AG08396 (cell line): ENCODE measurements at places on chromosomes 5 and 9.

GRCh38 chr9:28956116-28956880 is 1383.0 kb upstream of the C9orf72 start:
- no peak for DNase-seq

- DNase-seq, result no peak
These were observed 30.6 kb downstream of the VAV2 start for GRCh38 chr9:133961226-133962165.

DNA sequence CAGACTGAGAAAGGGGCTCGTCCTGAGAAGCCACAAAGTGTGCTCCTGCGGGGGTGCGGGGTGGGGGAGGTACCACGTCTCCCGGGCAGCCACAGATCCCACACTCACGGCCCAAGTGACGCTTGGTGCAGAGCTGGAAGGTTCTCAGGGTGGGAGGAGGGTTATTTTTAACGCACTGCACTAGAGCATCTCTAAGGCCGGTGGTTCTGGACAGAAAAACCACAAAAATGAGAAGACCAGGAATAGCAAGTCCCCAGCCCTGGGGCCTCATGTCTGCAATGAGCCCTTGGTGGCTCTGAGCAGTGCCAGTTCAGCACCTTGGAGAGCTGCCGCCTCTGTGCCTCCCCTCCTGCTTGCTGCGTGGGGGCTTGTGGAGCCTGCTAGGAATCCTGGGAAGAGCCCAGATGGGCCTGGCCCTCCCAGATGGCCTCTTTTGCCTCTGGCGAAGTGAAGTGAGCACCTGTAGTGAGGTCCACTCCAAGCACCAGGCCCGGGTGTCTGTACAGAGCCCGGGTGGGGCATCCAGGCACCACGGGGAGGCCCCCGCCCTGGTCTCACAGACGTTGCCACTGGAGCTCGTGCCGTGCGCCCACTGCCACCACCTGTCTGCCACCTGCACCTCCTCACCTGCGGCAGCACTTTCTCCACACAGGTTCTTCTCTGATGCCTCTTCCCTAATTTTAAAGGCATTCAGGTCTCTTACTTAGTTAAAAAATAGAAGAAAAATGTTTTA is 48.9 kb upstream of the CACNA1B start:
- DNase-seq, result peak; percentile 63

- no peak for DNase-seq
These were observed 752.8 kb upstream of the ADAMTS16 start for GRCh38 chr5:4387290-4387689.

GRCh38 chr9:77418226-77418625 is 229.9 kb downstream of the GNA14 start:
- DNase-seq, result no peak

DNA sequence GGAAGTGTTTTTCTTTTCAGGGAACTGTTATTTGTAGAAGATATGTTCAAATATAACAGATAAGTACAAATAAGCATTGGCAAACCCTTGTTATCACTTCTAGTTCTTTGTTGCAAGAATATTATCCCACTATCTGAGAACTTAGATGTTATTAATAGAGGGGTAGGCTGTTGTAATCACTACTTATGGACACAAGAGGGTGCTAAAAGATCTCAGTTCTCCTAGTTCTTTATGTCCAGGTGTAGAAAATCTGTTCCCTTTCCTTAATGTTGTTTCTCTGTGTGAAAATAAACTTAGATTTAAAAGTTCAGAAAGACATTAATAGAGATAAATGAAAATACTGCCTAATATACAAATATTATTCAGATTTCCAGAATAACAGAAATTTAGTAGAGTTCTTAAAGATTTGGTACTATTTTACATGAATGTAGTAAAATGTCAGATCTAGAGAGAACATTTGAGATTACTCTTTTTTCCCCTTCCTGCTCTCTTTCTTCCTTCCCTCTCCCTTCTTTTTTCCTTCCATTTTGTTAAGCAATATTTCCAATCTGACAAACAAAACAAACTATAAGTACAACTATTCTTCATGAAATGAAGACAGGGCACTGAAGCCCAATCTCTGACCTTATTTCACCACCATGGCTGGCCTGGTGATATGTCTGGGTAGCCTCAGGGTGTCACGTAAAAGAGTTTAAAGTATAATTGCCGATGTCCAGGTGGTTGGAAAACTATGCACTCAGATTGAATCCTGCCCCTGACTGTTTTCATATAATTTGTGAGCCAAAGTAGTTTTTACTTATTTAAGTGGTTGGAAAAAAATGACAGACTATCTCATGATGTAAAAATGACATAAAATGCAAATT is 43.6 kb upstream of the C5orf46 start:
- DNase-seq, result peak; percentile 41

DNA sequence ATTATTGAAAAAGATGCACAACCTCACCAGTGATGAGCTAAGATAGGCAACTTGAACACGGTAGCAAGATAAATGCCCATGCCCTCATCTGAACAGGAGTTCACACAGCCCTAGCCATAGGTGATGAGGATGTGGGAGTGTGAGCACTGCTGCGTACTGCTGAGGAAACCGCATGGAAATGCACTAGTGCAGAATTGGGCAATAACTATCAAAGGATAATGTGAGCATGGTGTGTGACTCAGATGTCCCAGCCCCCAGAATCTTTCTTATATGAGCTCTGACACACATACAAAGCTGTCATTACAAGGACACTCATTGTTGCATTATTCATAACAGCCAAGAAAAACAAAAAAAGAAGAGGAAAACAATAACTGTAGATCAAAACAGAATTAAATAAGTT is 521.2 kb downstream of the IRX1 start:
- DNase-seq, result no peak

DNA sequence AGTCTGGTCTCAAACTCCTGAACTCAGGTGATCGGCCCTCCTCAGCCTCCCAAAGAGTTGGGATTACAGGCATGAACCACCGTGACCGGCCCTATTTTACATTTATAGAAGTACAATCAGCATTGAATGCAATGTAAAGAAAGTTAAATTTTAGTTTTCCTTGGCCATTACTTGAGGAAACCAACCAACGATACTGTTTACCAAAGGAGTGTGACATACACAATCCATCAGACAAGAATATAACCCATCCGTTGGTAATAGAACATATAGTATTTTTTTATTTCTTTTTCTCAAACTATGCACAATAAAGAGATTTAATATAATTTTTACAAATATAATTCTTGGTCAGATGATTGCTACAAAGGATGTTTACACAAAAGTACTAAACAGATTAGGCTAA is 63.1 kb upstream of the MOCS2 start:
- no peak for DNase-seq

- peak; percentile 43 for DNase-seq
These were observed 267.5 kb downstream of the ZSWIM6 start for GRCh38 chr5:61599370-61600122.

DNA sequence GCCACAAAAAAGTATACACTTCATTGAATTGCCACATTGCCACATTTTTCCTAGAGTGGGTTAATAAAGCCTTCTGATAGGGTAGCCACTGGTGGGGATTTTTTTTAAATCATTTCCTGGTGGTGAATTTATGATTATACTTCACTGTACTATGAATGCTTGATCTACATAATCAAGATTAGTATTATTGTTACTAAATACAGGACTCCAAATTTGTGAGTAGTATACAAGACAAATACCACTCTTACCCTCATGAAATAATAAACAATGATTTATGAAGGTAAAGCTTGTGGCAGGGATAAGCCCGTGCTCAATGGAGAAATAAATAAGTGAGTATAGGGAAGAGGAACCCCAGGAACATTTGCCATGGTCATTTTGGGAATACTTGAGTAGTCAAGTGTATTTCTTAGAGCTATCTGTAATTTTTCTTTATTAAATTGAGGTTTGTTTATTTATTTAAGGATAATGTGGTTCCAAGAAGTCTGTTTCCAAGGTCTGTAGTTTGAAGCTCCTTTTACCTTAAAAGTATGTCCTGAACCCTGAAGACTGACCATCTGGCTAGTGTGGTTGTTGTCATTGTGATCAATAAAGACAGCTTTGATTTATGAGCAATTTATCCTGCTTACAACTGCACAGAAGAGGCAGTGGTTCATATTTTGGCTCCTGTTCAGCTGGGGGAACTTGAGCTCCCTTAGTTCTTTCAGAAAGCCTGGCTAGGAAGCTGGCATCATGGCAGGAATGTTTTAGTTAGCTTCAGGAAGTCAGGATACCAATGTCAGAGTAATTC is 118.6 kb downstream of the ZSWIM6 start:
- peak; percentile 9 for DNase-seq

- no peak for DNase-seq
These were observed 1069.9 kb downstream of the EFNA5 start for GRCh38 chr5:106600803-106601202.

GRCh38 chr9:114504341-114505186 is 709 bp downstream of the WHRN start:
- peak; percentile 72 for DNase-seq

DNA sequence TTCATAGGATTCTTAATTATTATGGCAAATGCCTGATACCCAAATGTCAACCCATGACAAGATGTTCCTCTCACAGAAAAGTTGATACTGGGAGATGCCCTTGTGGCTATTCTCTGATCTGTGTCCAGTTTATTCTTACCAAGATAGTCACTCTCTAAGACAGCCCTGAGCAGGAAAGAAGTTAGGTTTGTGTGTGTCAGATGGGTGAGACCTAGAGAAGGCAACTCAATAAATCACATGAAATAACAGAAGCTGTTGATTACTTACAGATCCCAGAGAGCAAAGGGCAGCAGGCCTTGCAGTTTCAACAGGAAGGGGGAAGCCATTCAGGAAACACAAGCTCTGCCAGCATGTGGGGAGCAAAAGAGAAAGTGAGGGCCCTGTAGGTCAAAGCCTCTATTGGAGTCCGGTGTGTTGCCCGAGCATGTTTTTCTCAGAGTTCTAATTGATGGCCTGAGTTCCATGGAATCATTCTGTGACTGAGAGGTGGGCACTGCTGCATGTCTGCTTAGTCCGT is 1193.7 kb upstream of the CDH18 start:
- no peak for DNase-seq

GRCh38 chr9:127883959-127884358 is 6.5 kb upstream of the AK1 start:
- DNase-seq, result no peak

- no peak for DNase-seq
These were observed 2.5 kb upstream of the BASP1 start for GRCh38 chr5:17214893-17215292.

DNA sequence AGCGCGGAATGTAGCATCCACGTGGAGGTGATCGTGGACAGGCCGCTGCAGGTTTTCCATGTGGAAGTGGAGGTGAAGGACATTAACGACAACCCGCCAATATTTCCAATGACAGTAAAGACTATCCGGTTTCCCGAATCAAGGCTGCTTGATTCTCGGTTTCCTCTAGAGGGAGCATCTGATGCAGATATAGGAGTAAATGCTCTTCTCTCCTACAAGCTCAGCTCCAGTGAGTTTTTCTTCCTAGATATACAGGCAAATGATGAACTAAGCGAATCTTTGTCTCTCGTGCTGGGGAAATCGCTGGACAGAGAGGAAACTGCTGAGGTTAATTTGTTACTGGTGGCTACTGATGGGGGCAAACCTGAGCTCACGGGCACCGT is 598 bp downstream of the PCDHA2 start:
- DNase-seq, result peak; percentile 62

DNA sequence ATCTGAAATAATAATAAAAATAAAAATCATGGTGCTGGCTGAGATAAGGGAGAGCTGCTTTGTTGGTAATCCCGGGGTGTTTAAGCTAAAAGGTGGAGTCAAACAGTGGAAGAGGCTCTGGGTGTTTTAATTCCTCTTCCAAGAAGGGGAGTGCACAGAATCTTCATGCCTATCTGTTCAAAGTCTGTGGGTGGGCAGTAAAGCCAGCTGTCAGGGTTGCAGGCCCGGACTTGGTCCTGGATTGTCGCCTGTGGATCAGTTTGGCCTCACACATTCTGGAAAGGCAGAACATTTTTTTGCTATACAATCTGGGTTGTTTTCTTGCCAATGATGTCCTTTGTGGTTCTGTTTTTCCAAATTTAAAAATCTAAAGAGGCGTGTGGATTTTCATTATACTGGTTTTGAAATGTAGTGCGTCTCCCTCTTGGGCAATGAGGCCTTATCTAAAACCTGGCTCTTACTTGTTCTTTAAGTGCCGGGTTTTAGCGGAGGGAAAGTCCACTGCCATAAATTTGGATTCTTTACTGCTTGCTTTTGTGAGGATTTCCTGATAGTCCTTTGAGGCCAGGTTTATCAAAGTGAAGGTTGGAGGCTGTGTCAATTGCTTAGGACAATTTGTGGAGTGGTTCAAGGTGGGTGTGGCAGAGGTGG is 5.8 kb downstream of the ANKDD1B start:
- no peak for DNase-seq

DNA sequence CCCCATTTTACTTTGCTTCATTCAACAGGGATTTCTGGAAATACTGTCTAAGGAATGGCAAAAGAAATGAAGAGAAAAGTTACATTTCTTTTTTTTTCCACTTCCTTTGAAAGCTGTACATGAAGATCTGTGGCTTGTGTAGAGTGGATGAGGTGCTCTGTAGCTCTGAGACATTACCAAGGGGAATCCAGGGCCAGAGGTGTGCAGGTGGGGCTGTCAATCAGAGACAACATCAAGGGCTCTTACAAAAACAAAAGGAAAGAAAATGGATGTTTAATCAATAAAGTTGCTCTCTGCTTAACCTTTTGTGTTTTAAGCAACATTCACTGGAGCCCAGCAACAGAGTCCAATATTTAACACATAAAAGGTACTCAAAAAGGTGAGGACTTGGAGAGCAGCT is 391.1 kb downstream of the TMEM38B start:
- DNase-seq, result no peak

DNA sequence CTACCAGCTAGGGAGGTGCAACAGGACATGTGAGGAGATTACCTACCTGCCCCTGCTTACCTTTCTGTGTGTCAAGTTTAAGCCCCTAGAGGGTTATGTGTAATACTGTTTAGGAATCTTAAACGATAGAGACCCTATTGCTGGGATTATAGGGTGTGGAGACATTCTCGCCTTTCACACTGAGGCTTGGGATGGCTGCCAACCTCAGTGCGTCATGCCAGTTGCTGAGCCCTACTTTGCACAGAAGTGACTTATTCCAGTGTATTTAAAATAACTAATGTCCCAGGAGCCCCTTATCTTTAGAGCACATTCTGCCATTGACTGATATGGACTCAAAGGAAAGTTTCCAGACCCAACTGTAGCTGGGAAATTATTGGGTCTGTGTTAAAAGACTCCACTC is 76.6 kb upstream of the XPA start:
- DNase-seq, result no peak
